Activated T-helper 2 cell treated with anti-CD3 and anti-CD28 coated beads, Interferon-gamma antibody, Interleukin-2, Interleukin-4, amounts not matched to agents 10 μg/mL and 5 μg/mL and 100 μg/mL, durations not matched to agents 14 hours and 24 hours and 36 hours (primary cell): ENCODE measurements at places on chromosomes 1 and 21.

GRCh38 chr1:10761503-10762152, 34.8 kb downstream of the CASZ1 start:
- DNase-seq, result no peak

DNA sequence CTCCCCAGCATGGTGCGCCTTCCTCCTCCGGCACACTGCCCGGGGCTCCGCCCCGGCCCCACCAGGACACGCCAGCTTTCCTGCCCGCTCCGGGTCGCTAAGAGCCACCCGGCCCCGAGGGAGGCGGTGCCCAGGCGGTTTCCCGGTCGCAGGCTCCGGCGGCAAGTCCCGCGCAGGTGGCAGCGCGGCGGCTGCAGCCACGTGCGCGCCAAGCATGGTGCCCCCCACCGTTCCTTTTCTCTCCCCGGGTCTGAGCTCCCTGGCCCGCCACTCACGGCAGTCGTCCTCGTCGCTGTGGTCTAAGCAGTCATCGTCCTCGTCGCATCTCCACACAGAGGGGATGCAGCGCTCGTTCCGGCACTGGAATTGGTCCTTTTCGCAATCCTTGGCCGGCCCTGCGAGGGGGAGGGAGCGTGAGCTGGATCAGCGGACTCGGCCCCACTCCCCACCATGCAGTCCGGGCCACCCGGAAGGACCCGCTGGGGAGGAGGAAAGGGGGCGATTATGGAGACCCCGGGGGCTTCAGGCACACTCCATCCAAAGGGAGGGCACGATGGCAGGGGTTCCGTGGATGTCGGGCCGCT, 1.2 kb downstream of the LRP8 start:
- DNase-seq, result no peak

GRCh38 chr1:232704694-232705680, 75.1 kb upstream of the SIPA1L2 start:
- no peak for DNase-seq

DNA sequence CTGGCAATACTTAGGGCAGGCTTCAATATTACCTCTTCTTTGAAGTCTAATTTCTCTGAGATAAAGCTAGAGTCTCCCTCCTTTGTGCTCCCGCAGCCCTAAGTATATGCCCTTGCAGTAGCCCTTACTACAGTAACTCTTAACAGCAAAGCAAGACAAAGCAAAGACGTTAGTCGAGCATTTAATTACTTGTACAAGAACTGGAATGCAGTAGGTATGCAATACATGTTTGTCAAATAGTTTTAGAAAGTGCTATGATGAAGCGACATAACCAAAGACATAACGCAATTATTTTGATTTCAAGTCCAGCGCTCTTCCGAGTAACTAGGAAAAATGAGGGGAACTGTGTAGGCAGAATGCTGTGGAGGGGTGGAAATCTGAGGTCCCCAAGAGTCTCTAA, 1.6 kb downstream of the P3H1 start:
- DNase-seq, result no peak

DNA sequence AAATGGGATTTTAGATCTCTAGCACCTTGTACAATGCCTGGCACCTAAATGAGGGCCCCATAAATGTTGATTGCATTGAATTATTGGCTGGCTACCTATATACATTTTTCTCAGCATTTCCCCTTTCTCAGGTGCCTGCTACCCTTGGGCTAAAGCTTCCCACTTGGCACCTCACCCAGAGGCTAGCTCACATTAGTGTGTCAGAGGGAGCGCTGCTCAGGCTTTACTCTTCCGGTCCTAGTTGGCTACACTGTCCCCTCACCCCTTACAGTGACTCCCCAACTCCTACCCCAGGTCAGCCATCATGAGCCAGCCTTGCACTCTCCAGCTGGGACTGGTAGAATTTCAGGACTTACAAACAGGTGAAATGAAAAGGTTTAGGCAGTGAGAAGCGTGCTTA, 9.5 kb downstream of the TRAF5 start:
- no peak for DNase-seq

GRCh38 chr1:223109581-223110026, 33.4 kb downstream of the TLR5 start:
- DNase-seq, result no peak

DNA sequence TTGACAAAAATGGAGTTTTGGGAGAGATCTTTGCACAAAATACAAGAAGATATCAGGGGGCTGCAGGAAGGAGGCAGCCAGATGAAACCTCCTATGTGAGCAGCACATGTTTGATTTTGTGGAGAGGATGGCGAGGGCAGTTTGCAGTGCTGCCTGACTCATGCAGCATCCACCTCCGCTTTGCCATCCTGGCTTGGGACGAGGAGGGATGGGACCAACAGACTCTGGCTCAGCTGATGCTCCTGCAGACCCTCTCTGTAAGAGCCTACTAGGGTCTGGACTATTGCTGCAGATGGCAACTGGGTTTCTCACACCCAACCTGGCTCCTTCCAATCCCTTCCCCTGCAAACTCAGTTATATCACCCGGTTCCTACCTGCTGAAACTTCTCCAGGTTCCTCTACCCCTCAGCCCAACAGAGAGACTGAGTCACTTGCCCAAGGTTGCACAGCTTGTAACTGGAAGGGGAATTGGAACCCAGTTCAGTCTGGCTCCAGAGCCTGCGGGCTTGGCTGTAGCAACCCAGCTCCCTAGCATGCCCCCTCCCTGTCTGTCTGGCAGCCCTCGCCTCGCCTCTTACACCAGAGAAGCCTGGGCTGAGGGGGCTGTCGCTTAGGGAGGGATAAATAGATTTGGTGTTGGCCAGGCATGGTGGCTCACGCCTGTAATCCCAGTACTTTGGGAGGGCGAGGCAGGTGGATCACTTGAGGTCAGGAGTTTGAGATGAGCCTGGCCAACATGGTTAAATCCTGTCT, 205.8 kb downstream of the PTPRU start:
- no peak for DNase-seq

GRCh38 chr1:197312163-197312562, 44.1 kb downstream of the CRB1 start:
- DNase-seq, result no peak

DNA sequence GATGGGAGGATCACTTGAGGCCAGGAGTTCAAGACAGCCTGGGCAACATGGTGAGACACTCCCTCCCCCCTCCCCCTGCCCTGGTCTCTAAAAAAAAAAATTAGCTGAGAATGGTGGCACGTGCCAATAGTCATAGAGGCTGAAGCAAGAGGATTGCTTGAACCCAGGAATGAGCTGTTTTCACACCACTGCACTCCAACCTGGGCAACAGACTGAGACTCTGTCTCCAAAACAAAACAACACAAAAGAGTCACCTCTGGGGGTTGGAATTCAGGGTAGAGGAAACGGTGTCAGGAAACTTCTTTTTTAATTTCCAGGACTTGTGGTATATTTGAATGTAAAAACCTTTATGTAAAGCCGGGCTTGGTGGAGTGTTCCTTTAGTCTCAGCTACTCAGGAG, 43.2 kb downstream of the RHOU start:
- no peak for DNase-seq

DNA sequence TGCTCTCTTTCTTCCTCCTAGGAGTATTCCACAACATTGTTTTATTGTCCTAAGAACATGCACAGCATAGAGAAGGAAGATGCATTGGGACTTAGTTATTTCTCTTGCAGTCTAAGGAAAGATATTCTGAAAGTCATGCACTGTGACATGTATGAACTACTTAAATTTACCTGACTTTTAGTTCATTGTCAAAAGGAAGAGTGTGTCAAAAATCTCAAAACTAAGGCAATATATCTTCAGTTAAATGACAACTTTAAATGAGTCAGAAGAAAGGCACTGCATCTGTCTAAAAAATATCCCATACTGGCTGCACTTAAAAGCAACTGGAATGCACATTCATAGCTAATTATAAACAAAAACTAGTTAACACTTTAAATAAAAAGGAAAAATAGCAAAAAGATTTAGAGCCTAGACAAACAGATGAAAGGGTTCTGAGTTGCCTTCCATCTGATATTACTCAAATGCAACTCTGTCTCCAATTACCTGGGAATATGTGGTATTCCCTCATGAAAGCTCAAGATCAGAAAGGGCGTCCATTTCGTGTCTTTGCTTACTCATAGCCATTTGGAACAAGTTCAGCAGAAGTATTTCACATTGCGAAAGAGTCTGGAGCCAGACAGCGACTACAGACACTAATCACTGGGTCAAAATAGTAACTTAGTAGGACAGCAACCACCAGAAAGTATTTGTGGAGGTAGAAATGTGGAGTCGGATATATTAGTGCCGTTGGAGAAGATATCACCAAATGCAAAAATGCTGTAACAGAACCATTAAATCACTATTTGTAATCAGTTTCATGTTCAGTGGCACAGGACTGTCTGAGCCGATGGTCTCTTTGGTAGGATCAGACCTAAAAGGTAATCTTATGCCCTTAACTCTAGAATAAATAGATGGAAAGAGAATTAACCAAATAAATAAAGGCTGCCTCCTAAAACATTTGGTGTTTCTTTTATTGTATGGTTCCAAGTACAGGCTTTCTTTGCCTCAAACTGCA, 225.7 kb downstream of the GREM2 start:
- no peak for DNase-seq

- DNase-seq, result no peak
These were observed 320.2 kb upstream of the NFIA start for GRCh38 chr1:60762176-60762575.

GRCh38 chr1:22041505-22041904, 11.0 kb upstream of the CDC42 start:
- DNase-seq, result no peak

GRCh38 chr1:212188599-212189351, 96.4 kb upstream of the PPP2R5A start:
- DNase-seq, result no peak

DNA sequence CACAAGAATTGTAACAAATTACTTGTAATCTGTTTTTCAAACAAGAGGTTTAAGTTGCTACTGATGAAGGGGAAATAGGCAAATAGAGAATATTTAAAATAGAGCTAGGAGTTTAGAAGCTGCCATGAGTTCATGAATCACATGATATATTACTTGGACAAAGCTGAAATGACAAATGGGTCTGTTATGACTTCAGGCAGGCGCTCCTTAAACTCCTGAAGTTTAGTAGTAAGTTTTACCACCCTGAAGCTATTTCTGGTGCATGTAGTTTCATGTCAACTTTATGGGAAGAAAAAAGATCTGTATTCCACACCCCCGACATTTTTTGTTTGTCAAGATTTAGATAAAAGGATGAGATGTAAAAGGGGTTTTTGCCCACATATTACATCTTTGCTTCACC, 58.5 kb downstream of the PLA2G4A start:
- DNase-seq, result no peak

DNA sequence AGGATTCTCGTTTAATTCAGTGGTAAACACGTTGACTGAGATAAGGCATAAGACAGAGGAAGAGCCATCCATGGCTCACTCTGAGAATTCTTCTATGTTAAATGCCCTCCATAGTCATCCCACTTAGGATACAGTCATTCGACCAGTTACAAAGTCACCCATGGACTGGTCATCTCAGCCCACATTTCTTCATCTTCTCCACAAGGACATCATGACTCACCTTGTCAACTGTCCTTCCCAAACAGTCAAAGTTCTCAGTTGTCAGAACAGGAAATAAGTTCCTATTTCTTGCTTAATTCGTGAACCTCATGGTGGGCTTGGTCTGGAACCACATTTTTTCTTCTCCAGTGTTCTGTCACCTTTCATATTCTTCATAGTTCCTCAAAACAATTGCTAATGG, 133.2 kb downstream of the TGFB2 start:
- no peak for DNase-seq

DNA sequence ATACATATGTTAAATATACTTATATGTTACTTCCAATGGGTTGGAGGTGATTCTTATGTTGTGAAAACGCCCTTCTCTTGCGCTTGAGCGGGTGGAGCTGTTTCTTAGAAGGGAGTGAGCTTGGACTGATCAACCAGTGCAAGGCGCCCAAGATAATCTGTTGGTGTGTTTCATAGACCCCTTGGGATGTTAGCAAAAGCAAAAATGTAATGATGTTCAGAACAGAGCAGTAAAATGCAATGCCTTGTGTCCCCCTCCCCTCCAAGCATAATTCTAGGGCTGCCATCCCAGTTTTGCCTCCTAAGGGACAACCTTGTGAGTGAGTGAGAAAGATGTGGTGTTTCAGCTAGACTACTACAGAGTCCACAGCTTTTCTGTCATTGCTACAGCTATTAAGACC, 6.2 kb upstream of the CD34 start:
- no peak for DNase-seq

GRCh38 chr1:82299056-82299455, 498.3 kb downstream of the ADGRL2 start:
- no peak for DNase-seq

DNA sequence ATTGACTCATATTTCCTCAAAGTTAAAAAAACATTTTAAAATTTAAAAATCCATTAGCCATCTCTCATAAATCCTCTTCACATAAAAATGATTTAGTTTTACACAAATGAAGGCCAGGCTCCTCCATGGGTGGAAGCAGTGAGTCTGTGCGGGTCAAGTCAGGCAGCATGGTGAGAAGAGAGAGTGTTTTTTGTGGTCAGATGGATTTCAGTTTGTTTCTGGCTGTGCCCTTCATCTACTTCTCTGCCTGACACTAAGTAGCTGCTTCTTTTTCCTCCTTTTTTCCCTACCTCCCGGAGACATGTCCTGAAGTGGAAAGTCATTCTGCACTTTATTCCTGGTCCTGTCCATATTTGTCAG, 10.3 kb downstream of the PLA2G4A start:
- DNase-seq, result no peak

DNA sequence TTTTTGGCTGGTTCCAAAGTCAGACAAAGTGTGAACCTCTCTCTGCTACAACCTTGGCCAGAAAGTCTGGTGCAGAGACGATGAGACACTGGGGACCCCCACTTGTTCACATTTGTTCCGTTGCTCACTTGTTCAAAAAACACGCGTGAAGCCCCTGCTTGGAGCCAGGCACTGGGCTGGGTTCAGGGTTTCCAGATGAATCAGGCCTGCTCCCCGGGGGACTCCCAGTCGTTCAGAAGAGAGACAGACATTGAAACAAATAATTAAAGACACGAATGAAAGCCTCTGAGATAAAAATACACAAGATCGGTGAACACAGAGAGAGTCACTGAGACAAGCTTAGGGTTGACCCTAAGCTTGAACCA, 101.5 kb upstream of the RUNX3 start:
- DNase-seq, result no peak

DNA sequence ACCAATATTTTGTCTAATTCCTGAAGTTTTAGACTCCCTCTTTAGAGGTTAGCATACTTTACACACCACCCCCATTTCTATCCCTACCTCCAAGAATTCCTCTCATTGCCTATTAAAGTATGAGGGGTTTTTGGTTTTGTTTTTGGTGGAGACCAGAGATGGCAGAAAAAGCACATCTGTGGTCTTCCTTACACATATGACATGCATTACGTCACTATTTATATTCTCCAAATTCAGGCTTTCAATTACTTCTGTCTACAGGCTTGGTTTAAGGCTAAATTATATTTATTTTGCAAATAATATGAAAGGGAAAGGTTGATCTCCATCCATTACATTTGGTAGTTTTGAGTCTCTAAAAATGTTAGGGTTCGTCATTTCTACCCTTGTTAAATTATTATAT, 674.6 kb downstream of the LMO4 start:
- DNase-seq, result no peak

- DNase-seq, result no peak
These were observed 14.8 kb upstream of the LSS start for GRCh38 chr21:46243325-46243724.
